ENCODE measurements at places on chromosomes 2 and 18. TPM values are rescaled to one million over a fixed set of nuclear protein-coding genes. Genes with fewer than 3 reads are reported as not detected.

DNA sequence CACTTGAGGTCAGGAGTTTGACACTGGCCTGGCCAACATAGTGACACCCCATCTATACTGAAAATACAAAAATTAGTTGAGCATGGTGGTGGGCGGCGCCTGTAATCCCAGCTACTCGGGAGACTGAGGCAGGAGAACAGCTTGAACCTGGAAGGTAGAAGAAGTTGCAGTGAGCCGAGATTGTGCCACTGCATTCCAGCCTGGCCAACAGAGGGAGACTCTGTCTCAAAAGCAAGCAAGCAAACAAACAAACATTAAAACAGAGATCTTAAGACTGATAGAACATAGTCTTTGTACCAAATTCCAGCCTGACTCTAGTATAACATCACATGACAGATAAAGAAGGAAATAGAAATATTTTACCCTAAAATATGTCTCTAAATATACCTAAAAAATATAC, 168.1 kb downstream of the PTPRM start:
- DNase-seq: no peak

DNA sequence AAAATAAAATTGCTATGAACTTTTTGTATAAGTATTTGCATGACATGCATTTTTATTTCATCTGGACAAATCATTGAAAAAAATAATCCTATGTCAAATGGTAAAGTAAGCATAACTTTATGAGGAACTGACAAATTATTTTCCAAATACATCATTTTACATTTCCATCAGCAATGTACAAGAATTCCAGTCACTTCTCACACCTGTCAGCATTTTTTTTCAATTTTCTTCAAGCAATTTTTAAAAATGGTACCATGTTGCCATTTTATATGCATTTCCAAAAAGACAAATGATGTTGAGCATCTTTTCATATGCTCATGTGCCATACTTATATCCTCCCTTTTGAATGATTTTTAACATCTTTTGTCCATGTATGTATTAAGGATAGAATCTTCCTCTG, 961.7 kb upstream of the PIK3C3 start:
- DNase-seq: no peak

WDR75 gene
- 55.7 TPM for total RNA-seq

SPHKAP gene
- not detected for total RNA-seq

DNA sequence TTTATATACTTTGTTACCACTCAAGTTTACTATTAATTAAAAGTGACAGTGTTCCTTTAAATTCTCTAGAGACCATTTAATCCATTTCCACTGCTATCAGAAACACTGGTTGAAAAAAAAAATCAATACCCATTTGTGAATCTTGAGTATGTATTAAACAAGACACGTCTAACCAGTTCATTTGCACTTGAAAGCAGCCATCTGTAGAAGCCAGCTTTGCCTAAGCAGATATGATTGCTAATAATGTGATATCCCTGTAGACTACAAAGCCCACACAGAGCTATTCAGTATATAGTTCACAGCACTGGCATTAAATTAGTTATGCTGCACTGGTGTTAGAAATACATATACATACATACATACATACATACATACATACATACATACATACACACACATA, 111.8 kb upstream of the SP3 start:
- DNase-seq: no peak

GCFC2 gene
- 19.3 TPM for total RNA-seq

DNA sequence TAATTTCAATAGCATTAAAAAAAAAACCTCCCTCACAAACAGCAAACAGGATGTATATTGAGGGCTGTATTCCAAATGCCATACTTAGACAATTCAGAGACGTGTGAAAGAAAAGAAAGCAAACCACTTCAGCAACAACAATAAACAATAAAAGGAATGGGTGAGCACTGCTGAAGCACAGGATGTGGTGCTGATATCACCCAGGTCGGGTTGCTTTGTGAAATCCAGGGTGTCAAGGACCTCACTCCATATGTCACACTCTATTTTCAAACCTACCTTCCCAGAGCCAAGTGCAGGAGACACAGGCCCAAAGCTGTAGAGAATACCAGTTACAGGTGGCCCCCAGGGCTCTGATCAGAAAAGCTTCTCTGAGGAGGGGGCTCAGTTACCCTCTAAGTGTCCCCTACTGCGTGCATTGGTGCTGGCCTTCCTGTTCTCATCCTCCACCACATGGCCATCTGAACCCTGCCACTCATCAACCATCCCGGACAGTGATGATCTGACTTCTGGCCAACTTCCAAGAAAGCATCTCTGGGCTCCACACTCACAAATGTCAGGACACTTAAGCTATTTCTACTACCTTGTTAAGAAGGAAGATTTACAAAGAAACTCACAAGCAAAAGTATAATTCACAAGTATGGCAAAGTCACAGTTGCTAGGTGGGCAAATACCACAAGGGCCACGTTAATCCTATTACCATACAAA, 363.0 kb downstream of the SS18 start:
- no peak for DNase-seq

DNA sequence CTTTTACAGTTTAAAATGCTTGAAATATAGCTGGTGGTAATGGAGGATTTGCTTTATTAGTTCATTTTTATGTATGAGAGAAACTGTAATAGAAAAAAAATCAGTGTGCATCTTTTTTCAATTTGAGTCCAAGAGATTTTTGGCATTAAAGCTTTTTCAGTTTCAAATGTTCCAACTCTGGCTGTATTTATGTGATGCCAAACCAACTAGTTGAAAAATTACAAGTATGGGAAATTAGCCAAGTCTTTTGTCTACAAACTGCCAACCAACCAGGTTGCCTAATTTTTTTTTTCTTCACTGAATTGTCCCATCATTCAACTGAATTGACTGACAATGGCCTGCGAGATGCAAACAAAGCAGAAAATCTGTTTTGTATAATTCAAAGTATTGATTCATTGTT, 95.7 kb downstream of the ICOS start:
- DNase-seq: no peak

CCDC74A gene
- 40.2 TPM for total RNA-seq

GRCh38 chr2:73141896-73142295, 29.1 kb upstream of the RAB11FIP5 start:
- DNase-seq: no peak

DNA sequence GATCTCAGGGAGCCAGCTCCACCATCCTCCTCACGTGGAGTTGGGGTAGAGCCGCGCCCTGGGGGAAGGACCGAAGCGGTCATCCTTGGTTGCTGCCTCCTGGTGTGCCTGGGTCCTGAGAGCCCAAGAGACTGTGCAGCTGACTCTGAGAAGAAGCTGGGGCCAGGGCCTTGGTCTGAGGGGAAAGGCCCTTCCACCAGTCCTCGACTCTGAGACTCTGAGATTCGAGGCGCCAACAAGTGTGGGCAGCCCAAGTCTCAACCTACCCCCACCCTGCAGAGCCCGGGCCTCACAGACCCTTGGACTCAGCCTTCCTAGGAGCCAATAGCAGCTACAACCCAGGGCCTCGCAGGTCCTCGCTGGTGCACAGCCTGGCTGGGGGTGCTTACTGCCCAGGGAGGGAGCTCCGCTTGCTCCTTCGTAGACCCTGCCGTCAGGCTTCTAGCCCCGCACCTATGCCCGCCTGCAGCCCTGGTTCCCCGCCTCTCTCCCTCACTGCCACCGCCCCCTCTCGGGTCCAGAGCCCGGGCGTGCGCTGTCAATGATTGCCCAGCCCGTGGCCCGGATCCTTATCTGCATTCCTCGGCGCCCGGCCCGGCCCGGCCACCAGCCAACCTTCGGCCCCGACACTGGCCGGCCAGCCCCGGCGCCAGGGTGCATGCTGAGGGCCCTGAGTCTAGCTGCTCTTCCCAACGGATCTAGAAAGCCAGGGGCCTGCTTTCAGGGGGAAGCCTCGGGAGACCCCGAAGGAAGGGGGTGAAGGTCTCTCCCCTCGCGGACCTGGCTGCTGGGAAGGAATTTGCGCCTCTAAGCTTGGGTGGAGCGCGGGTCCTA, 2.0 kb downstream of the IHH start:
- no peak for DNase-seq

MOGAT1 gene
- not detected for total RNA-seq

LDLRAD4 gene
- 31.6 TPM for total RNA-seq

DNA sequence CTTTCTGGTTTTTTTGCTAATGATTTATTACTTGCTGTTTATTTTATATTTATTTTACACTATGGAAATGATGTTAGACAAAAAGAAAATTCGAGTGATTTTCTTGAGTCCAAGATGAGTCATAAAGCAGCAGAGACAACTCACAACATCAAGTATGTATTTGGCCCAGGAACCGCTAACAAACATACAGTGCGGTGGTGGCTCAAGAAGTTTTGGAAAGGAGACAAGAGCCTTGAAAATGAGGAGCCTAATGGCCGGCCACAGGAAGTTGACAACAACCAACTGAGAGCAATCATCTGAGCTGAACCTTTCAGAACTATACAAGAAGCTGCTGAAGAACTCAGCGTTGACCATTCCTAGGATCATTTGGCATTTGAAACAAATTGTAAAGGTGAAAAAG, 594.1 kb downstream of the SATB2 start:
- DNase-seq: no peak

DNA sequence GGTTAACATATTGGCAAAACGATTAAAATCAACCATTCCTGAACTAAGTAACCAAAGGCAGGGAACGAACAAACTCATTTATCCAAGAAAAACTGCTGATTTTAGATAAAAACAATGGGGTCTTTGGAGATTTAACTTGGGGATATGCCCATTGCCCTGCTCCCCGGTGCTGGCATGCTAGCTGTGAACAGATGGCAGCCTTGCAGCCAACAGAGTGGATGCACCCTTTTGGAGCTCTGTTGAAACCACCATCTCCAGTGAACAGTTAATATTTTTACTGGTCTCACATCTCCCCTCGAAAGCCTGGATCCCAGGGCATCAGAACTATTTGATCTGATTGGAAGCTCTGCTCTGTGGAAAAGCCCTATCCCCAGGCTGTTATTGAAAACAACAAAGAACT, 303.1 kb downstream of the TGIF1 start:
- no peak for DNase-seq

DNA sequence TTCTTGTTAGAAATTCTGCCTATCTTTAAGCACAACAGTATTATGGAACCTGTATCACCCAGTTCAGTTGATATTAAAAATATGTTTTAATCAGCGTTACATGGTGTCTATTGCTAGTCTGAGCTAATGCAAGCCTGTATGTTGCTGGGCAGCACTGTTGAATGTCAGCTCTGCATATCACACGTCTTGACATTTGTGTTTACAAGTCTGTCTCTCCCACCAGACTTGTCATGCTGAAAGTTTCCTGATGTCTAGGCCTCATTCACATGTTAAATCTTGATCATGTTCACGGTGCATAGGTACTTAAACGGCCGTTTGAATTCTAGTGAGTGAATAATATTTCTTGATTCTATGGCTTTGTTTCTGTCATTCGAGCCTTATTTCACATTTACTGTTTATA, 385.0 kb downstream of the SOCS6 start:
- DNase-seq: no peak

- DNase-seq: no peak
These were observed 99.6 kb downstream of the TMEM247 start for GRCh38 chr2:46578961-46579360.

DNA sequence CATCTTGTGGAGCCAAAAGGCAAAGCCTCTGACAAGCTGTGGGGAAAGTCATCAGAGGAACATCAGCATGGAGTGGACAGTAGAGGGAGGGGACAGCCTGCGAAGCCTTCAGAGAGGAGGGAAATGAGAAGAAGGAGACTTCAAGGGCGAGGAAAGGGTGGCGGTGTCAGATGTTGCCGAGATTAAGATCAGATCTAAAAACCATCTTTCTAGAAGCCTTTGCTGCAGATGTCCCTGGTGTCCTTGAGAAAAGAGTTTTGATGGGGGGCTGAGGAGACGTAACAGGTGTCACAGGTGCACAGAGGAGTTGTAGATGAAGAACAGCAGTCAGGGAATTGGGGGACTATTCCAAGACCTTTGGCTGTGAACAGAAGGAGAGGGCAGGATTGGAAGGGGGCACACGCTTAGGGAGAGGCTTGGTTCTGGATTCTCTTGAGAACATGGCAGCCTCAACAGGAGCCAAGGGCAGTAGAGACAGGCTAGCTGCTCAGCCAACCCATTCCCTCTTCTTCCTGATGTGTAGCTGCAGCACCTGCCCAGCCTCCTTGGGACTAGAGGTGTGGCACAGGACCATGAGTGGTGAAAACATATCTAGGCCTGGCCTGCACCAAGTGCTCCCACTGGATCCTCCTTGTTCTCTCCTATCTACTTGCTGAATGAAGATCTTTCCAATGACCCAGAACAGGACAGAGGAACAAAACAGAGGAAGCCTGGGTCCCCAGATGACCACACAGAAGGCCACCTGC, 22.7 kb upstream of the NCL start:
- no peak for DNase-seq

DNA sequence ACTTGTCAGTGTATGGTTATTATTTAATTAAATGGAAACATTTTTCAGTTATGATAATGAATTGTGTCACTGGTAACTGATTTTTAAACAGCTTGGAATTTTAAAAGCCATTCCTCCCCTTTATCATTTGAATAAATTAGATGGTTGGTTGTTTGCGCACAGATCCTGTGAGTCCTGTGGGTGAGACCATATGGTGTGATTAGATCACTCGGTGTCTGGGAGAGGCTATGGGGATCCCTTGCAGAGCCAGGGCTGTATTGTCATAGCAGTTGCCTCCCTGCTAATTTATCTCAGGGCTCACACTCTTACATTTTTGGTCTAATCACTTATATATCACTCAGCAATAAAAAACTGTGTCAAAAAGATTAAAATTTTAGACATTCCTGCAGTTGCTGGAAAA, 133.5 kb downstream of the ASXL3 start:
- DNase-seq: no peak

DNA sequence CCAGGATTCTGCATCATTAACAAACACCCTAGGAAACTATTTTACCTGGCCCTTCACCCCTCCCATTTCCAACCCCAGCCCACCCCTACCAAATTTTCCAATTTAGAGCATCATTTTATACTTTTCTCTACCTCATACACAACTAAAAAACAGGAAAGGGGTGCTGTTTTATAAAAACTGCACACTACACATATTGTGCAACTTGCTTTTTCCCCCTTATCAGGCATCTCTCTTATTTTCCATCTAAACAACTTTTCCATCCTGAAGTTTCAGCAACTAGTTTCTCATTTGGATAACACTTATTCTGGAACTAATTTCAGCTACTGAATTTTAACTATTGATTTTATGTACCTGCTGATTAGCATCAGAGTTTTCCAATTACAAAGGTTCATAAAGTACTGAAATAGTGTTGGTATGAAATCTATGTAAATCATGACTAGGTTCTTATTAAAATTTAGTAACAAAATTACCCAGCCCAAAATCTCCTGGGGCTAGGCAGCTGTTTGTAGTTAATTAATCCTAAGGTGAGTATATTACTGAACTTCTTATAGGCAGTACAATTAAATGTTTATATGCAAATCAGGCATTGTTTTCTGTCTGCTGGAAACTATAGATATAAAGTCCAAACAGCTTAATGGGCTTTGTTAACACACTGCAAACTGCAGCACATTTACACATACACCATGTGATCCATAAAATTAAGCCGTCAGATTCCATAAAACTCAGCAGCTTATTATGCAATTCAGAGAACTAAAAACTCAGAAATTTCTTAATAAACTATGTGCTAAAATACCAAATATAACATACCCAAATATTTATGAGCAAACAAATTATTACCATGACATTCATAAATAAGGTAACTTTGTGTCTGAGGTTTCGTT, 7.9 kb downstream of the SF3B1 start:
- no peak for DNase-seq

- no peak for DNase-seq
These were observed 259.1 kb downstream of the LTBP1 start for GRCh38 chr2:33205693-33206434.

- no peak for DNase-seq
These were observed 30.0 kb downstream of the PMAIP1 start for GRCh38 chr18:59929621-59930295.
